Epithelial cell of esophagus (primary cell): ENCODE measurements at places on chromosomes 1 and 21.

- no peak for DNase-seq
Measured at GRCh38 chr1:109990302-109990653, 5.7 kb downstream of the AHCYL1 start.

GRCh38 chr1:197415221-197415620 lies 147.2 kb downstream of the CRB1 start:
- DNase-seq = no peak

DNA sequence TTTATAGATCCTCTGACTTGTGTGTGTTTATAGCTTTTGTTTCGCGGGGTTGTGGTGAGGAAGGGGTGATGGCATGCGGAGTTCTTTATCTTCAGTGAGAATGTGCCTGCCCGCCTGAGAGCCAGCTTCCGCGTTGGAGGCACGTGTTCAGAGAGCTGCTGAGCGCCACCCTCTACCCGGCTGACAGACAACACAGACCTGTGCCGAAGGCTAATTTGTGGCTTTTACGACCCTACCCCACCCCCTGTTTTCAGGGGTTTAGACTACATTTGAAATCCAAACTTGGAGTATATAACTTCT lies 14.4 kb upstream of the CD101 start:
- no peak for DNase-seq

- peak; percentile 62 for DNase-seq
Measured at GRCh38 chr1:223189903-223190724, 47.1 kb upstream of the TLR5 start.

GRCh38 chr1:206684003-206684402 lies 702 bp upstream of the MAPKAPK2 start:
- DNase-seq = no peak

- DNase-seq = no peak
Measured at GRCh38 chr1:29406814-29407213, 170.5 kb downstream of the PTPRU start.

GRCh38 chr1:1088029-1088800 lies 14.1 kb upstream of the RNF223 start:
- no peak for DNase-seq

DNA sequence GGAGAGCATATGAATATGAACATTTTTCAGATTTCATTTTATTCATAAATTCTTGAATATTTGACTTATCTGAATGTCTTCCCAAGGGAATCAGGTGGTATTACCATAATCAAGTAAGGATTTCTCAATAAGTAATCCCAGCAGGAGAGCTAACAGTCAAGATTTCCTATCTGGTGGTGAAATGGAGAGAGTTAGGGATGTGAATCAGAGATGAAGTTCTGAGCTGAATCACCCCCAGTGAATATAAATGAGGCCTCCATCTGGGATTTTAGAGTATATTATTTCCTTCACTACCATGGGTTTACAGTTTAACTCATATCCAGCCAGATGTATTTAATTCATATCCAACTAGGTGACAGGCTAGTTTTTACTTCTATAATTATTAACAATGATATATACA lies 61.5 kb upstream of the RGS2 start:
- DNase-seq = peak; percentile 62

- DNase-seq = peak; percentile 26
Measured at GRCh38 chr1:33257772-33258712, 1.8 kb downstream of the ZNF362 start.

DNA sequence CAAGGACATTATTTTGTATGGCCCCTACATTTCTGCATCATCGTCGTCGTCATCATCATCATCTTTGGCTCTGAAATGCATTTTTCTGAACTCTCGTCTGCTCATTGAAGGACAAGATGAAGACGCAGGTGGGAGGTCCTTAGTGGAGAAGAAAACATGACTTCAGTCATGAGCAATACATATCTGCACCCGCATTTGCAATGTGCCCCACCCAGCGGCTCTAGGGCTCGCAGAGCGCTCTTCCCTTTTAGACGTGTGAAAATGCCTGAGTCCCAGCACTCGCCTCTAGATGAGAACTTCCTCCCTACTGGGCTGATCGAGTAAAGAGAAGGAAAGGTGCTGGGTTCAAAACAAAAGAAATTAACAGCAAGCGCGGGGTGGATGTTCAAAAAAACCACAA lies 10.1 kb downstream of the C1orf174 start:
- DNase-seq = no peak

- no peak for DNase-seq
Measured at GRCh38 chr21:39340687-39341086, 8.2 kb downstream of the HMGN1 start.

DNA sequence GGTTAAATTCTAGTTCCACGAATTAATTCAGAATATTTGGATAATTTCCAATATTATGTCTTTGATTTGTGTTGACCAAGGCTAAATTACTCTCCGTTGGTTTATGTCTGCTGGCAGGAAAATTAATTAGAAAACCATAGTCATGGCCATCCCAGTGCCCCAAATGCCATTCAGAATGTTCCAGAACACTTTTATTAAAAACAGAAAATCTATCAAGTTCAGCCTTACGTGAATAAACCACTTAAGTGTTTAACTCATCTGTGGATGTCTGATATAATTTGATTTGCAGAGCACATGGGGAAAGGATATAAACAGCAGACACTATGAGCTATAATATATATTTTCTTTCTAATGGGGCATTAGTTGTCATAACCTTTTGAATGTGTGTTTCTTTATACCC lies 480.7 kb downstream of the MRPL39 start:
- DNase-seq = no peak
